ENCODE measurements at places on chromosomes 12 and 14.

- no peak for DNase-seq
Observed at GRCh38 chr12:113829212-113829611, 136.9 kb downstream of the RBM19 start.

GRCh38 chr12:505221-505620 lies 45.5 kb downstream of the B4GALNT3 start:
- no peak for DNase-seq

DNA sequence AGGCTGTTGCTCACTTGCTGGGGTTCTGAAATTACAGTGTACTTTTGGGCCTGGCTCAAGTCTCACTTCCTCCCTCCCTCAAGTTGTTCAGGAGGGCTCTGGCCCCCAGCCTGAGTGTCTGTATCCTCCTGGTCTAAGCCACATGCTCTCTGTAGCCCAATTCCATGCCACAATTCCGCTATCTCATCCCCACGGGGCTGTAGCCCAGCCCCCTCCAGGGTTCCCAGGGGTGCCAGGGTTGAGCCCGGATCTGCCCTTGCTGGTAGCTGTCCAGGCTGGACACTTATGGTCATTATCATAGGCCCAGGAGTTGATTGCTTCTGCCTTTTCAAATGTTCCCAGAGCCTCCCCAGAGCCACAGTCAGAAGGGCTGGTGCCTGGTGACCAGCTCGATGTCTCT lies 65.3 kb downstream of the PRIMA1 start:
- DNase-seq, result no peak

DNA sequence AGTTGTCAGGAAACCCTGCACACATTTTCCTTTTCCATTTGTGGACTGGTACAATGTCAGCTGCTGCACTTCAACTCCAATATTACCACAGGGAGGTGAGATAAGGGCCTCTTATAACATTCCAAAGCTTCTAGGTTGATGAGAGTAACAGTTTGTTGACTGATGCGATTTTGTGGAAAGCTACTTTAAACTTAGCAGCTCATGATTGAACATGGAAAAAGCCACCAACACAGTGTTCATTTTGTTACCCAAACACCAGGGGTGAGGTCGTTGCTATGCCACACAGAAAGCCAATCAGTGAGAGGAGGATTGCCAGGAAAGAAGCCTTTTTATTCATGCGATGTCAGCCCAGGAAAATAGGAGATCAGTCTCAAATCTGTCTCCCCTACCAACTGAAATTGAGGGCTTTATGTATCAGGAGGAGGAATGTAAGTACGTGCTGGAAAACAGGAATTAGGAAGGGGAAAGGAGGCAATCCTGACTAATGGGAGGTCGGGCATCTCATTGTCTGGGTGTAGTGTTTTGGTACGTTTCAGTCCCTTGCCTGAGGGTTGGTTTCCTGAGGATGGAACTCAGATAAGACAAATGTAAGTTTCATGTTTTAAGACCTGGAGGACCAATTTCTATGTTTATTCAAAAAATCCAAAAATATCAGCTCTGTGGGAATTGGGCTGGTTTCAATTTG lies 92.7 kb upstream of the PLEKHA5 start:
- no peak for DNase-seq

DNA sequence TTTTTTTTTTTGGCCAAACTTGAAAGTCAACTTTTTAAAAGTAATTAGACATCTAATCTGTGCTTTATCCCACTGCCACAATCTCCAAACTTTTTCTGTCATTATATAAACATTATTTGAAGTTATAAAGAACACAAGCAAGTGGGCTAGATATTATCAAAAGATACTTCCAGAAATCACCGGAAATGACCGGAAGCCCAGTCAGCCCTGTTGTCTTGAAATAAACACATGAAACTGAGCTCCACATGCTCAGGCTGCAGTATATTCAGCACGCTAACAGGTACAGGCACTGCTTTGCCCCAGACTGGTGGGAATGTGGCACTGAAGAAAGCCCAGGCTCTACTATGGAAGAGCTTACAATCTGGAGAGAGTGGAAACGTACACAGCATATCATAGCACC lies 158.9 kb upstream of the PLEKHG7 start:
- DNase-seq, result no peak

- no peak for DNase-seq
Observed at GRCh38 chr12:77218278-77218677, 152.9 kb upstream of the E2F7 start.

DNA sequence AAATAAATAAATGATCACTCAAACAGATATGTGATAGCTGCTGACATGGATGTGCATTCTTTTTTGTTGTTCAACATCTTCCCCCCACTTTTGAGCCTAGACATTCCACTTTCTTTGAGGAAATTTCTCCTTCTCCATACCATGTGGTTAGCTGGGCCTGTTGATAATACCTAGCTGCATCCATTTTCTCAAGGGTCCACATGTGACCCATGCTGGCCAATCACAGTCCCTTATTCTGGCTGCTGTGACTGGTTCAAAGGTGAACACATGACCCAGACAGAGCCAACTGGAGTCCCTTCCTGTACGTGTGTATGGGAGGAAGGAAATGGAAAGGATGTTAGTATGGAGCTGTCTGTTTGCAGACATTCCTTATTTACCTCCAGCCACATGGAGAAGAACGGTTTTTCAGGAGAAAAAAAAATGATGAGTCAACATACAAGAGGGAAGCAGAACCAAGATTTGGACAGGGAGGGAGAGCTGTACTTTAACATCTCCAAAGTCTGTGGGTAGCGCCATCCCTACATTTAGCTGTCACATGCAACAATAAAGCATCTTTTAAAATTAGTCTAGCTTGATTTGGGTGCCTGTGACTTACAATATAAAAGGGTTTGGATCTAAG lies 391.7 kb upstream of the TBX3 start:
- no peak for DNase-seq
